NCI-H1048 (cell line): ENCODE measurements at places on chromosomes 5 and 9.

GRCh38 chr9:108680946-108681345, 174.8 kb downstream of the ACTL7B start:
- no peak for DNase-seq

GRCh38 chr5:87582149-87582548, 169.4 kb upstream of the CCNH start:
- no peak for DNase-seq

DNA sequence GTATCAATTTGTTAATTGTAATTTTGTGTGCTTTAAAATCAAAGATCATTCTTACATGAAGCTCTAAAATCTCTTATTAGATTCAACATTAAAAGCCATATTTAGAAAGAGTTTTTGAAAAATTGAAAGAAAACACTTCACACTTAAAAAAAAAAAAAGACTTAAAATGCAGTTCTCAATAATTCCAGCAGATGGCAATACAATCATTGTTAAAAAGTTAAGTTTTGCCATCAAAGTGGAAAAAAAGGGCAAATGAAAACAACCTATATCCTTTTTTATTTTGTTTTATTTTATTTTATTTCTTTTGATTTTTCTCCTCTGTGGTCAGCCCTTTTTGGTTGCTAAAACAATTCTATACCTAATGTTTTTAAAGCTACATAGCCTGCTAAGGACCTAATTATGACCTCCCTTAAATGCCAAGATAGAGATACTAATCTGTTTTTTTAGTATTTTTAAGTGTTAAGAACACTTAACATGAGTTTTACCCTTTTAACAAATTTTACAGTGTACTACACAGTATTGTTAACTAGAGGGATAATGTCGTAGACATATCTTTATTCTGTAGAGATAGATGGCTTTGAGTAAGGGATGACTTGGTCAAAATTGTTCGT, 154.2 kb upstream of the DAB2 start:
- no peak for DNase-seq

GRCh38 chr9:92722386-92723298, 42.0 kb downstream of the BICD2 start:
- DNase-seq: no peak

- no peak for DNase-seq
These were observed 6.5 kb upstream of the MAT2B start for GRCh38 chr5:163498886-163499285.

DNA sequence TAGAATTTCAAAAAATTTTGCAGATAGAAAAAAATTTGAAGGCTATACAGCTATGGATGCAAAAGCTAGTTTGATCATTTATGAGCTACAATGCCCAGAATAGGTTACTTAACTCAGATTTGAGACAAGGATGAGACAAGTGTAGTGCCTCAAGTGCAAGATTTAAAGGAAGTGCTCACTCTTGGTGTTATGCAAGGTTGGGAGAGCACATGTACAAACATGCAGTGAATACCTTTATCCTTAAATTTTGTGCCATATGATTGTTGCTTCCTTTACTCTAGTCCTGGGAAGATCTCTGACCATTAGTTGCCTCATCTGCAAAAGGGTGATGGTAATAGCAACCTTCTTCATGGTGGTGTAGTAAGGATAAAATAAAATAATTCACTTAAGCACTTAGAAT, 31.7 kb upstream of the PPP2R2B start:
- no peak for DNase-seq

DNA sequence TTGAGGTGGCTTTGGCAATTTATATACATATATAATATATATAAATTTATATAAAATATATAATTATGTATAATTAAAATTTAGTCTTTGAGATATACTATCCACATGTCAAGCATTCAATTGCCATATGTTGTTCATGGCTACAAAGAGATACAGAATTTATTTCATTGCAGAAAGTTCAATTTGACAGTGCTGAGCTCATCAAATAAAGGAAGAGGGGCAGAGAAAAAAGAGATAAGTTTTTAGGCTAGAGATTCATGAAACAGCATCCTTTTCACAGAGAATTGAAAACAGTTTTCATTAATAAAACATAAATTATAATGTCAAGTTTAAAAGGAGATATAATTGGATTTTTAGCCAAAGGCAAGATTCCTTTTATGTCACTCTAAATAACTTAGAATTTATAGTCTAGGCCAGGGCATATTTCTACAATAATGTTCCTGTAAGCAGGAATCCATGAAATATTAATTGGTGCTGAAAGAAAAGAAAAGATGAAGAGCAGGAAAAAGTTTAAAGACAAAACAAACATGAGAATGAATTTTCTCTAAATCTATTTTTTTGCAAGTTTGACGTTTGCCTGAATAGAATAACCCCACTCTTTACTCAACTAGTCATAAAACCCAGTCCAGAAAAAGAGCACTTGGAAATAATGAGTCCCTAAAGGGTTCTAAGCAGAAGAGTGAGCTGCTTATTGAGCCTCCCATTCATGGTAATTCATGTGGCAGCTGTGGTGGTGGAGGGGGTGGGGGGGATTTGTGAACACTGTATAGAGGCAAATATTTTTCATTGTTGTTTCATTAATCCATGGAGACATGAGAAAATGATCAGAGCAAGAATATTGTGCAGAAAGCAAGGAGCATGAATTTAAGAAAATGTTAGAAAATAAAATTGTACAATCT, 1279.5 kb downstream of the CDH12 start:
- DNase-seq: no peak

DNA sequence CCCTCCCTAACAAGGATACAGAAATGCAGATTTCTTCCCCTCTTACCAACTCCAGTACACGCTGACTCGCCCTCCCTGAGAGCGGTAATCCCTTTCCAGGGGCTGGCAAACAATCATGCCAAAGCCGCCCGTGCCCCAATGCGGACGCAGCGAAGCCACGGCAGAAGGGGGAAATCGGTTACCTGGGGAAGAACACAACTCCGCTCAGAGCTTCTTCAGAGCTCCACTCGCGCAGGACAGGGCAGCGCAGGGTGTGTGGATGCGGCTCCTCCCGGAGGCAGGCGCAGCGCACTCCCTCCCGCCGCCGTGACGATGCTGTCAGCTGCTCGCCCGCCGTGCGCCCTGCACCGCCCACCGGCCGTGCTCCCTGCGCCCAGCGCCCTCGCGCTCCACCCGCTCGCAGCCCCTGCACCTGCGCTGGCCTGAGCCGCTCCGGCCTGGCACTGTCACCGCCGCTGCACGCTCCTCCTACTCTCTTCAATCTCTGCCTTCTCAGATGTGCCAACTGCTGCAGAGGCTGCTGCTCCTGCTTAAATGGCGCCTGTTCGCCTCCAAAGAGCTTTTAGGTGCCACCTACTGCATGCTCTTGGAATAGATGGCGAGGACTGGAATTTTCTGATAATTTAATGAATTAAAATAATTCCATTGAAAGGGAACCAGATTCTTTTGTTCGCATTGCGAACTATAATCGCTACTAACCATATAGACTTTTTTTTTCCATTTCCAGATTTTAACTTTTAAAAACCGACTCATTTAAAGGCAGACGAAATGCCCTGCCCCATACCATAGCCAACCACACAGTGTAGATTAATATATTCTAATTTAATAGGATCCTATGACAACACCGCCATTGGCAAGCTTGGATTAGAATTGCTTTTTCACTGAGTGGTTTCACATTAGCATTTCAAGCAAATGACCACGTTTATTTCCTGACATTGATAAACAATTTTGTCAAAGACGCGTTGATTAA, at the start of gene DIRAS2:
Gene DIRAS2, minus strand, starts transcription at position 255 of the 970 bp plus-strand sequence. CDS start 28,997 bp downstream, outside the sequence.
- peak; percentile 29 for DNase-seq

DNA sequence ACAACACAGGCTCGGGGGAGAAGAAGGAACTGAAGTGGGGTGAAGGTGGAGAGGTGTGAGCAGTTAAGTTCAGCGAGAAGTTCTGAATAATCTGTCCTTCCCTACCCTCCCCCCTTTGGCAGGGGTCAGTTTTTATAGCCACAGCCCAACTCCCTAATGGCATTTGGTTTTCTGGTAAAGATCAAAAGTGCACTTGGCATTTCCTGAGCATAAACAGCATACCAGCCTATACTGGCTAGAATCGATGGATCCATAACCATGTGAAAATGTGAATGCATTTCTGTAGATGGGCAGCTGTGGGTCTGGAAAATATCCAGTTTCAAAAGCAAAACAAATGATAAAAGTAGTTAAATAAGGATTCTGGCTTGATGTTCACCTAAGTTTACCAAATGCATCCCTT, 410.9 kb downstream of the PLK2 start:
- no peak for DNase-seq

- no peak for DNase-seq
These were observed 23.0 kb downstream of the KIAA0825 start for GRCh38 chr5:94595281-94595840.

DNA sequence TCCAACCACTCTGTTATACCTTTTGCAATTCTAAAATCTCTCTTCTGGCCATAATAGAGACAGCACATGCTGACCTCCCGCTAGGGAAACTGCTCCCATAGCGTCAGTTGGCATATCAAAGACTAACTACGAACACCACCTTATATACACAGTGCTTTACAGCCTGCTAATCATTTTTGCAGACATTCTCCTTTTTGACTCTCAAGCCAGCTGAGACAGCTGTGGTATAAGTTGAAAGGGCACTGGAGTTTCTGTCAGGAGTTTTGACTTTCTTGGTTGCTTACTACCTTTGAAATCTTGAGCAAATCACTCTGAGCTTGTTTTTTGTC, 160.2 kb upstream of the TBCA start:
- no peak for DNase-seq

- DNase-seq: no peak
These were observed 261.5 kb downstream of the NSG2 start for GRCh38 chr5:174307031-174307408.

- DNase-seq: no peak
These were observed 246.6 kb upstream of the ANKRD55 start for GRCh38 chr5:56479696-56480077.

GRCh38 chr9:89422151-89422975, 75.5 kb downstream of the SEMA4D start:
- DNase-seq: no peak

DNA sequence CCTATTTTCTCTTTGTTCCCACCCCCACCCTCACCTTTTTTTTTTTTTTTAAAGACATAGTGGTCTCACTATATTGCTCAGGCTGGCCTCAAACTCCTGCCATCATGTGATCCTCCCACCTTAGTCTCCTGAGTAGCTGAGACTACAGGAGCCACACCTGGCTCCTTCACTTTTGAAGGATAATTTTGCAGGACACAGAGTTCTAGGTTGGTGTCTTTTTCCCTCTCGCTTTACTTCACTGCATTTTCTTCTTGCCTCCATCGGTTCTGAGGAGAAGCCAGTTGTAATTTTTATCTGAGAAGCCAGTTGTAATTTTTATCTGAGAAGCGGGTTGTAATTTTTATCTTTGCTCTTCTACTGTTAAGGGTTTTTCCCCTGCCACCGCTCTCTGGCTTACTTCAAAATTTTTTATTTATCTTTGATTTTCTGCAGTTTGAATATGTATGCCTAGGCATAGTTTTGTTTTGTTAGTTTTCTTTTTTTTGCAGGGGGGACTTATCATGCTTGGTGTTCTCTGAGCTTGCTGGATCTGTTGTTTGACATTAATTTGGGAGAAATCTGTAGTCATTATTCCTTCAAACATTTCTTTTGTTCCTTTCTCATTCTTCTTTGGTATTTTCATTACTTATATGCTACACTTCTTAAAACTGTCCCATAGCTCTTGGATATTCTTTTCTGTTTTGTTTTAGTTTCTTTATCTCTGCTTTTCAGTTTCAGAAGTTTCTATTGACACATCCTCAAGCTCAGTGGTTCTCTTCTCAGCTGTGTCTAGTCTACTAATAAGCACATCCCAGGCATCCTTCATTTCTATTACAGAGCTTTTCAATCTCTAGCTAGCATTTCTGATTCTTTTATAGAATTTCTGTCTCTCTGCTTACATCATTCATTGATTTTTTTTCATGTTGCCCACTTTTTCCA, 148.2 kb upstream of the CHD1 start:
- no peak for DNase-seq

DNA sequence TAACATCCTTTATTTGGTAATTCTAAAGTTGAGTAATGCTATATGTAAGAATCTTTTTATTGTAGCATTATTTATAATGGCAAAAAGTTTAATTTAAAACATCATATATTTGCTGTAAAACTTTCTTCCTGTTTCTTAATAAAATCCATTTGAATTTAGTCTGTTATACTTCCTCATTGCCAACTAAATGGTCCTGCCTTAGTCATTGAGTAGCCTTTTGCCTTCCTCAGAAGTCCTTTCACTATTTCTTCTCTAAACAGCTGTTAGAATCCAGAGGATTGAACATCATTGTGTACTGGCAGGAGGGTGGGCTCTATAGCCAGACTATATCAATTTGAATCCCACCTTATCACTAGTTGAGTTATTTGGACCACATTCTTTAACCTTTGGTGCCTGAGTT, 11.0 kb downstream of the SLC44A1 start:
- no peak for DNase-seq

GRCh38 chr9:136197084-136197875, 7.6 kb downstream of the LHX3 start:
- no peak for DNase-seq

GRCh38 chr9:83047839-83048775, 14.8 kb downstream of the RASEF start:
- DNase-seq: no peak

- DNase-seq: no peak
These were observed 47.8 kb downstream of the ERGIC1 start for GRCh38 chr5:172881691-172882370.

GRCh38 chr5:110884005-110884404, 145.2 kb downstream of the SLC25A46 start:
- no peak for DNase-seq

GRCh38 chr9:113395000-113395861, 5.9 kb downstream of the ALAD start:
- DNase-seq: no peak

- DNase-seq: no peak
These were observed 24.8 kb downstream of the FLT4 start for GRCh38 chr5:180624587-180624986.

GRCh38 chr9:109781086-109781485, 1.1 kb downstream of the PALM2AKAP2 start:
- DNase-seq: no peak

GRCh38 chr9:123739387-123739786, 190.5 kb downstream of the DENND1A start:
- no peak for DNase-seq

- no peak for DNase-seq
These were observed 4.7 kb upstream of the C1QTNF2 start for GRCh38 chr5:160375166-160375565.

- peak; percentile 39 for DNase-seq
These were observed 32.1 kb downstream of the PTPA start for GRCh38 chr9:129143031-129143927.

DNA sequence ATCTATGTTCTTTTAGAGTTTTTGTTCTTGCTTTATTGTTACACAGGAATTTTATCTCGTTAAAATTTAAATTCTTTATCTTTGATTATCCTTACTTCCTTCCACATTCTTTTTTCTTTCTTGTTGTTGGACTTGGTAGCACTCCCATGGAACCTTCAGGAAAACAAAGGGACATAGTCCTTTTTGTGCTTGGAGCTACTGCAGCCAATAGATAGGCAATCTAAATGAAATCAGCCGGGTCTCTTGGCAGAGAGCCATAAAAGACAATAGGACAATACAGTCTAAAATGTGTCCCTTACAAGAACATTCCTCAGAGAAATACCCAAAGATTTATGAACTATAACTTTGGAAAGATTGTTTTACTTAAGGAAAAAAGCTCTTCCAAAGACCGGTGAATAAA, 548.1 kb upstream of the C9orf72 start:
- DNase-seq: no peak

GRCh38 chr5:126094991-126095390, 328.2 kb upstream of the GRAMD2B start:
- no peak for DNase-seq
